ENCODE measurements at places on chromosomes 16 and 17. TPM values are rescaled to one million over a fixed set of nuclear protein-coding genes. Genes with fewer than 3 reads are reported as not detected.

The CCDC154 gene
- total RNA-seq, result 0.09 TPM

The FBXW10 gene
- total RNA-seq, result not detected

The AANAT gene
- total RNA-seq, result not detected

The NPTX1 gene
- 0.09 TPM for total RNA-seq

The C17orf100 gene
- total RNA-seq, result 0.18 TPM

The TOB1 gene
- 3.6 TPM for total RNA-seq

The RBFOX1 gene
- total RNA-seq, result not detected

The FBF1 gene
- total RNA-seq, result 8.4 TPM

The CES1 gene
- total RNA-seq, result not detected

The KRTAP4-5 gene
- not detected for total RNA-seq

The RSKR gene
- total RNA-seq, result 5.6 TPM

The YBX2 gene
- total RNA-seq, result not detected

The PKMYT1 gene
- total RNA-seq, result 4.2 TPM

The HOXB4 gene
- 6.0 TPM for total RNA-seq

The RHBDF1 gene
- total RNA-seq, result 20.6 TPM

The PRAC1 gene
- not detected for total RNA-seq

The CAPNS2 gene
- total RNA-seq, result 1.5 TPM

The PRRT2 gene
- total RNA-seq, result 0.27 TPM

The GPR139 gene
- total RNA-seq, result not detected

The C17orf58 gene
- 11.2 TPM for total RNA-seq

All from endothelial cell of coronary artery (primary cell).